ENCODE measurements at places on chromosomes 1 and 21.

- DNase-seq = no peak
Observed at GRCh38 chr1:24483441-24483840, 19.2 kb upstream of the RCAN3 start.

- no peak for DNase-seq
Observed at GRCh38 chr1:38614861-38615260, 244.7 kb downstream of the RRAGC start.

DNA sequence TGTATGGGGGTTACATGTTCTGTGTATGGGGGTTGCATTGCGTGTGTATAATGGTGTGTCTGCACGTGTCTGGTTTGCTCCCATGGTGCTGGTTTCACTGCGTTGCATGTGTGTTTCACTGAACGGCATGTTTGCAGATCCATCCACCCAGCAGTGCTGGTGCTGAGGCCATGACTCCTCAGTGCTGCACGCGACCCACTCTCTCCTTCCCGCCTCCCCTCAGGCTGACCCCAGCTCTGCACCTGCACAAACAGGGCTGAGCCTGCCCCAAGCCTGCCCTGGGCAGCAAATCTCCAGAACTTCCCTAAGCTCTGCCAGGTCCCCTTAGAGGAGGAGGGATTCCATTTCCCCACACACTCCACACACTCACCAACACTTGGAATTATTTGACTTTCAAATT, 18.7 kb downstream of the ACTRT2 start:
- no peak for DNase-seq

DNA sequence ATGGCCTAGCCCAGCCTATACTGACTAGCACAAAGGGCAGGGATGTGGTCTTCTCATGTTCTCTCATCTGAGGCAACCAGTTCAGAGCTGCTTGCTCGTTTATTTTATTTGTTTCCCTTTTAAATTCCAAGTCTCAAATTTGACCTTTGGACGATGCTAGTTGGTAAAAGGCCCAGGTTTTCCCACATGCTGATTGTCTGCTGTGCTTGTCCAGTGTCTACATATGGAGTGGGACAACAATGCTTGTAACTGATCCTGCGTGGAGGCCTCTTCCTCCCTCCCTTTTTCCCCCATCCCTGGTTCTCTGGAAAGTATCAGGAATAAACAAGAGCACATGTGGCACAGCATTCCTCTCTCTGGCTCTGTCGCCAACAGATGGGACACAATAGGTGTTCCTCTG, 34.0 kb upstream of the BEND5 start:
- no peak for DNase-seq

- DNase-seq = no peak
Observed at GRCh38 chr1:177611402-177611801, 358.5 kb downstream of the SEC16B start.
